DMS53 (cell line): ENCODE measurements at places on chromosomes 12 and 14.

GRCh38 chr14:22105006-22105623 lies 431.5 kb upstream of the OR4E1 start:
- DNase-seq = no peak

GRCh38 chr14:92276074-92276473 lies 46.9 kb upstream of the SLC24A4 start:
- no peak for DNase-seq

DNA sequence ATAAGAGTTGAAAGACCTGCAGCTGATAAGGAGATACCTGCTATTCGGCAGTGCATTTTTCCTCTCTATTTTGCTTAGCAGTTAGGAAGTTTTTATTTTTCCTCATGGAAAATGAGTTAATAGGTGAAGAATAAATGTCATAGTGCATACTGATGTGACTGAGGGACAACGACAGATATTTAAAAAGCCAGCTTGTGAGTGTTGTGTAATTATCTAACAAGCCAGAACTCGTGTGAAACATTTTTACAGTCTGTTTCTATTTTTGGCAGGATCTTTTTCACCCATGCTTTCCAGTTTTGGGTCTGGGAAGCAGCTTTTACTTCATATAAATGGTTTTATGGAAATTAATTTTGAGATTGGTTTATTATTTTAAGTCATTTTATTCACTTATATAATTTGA lies 2.9 kb downstream of the FBXO34 start:
- no peak for DNase-seq

DNA sequence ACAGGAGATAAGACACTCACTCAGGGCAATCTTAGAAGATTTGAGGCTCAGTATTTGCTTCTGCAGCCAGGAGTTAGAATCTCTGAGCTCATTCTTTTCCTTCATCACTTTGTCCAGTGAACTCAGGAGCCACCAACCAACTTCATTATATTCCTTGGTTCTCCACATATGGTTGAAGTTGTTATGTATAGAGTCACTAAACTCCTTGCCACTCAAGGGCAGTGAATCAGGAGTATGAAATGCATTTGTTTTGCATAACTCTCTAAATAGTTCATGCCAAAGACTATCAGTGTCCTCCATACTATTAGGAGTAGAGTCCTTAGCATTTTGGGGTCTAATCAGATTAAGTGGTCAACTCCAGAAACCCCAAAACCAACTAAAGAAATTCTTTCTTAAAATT lies 150.6 kb downstream of the CCDC59 start:
- no peak for DNase-seq

GRCh38 chr14:104924421-104925213 lies at the start of gene PLD4:
Gene PLD4 (plus strand): TSS chr14:104924879. CDS start chr14:104927141, 2,262 bp downstream.
- peak; percentile 20 for DNase-seq

DNA sequence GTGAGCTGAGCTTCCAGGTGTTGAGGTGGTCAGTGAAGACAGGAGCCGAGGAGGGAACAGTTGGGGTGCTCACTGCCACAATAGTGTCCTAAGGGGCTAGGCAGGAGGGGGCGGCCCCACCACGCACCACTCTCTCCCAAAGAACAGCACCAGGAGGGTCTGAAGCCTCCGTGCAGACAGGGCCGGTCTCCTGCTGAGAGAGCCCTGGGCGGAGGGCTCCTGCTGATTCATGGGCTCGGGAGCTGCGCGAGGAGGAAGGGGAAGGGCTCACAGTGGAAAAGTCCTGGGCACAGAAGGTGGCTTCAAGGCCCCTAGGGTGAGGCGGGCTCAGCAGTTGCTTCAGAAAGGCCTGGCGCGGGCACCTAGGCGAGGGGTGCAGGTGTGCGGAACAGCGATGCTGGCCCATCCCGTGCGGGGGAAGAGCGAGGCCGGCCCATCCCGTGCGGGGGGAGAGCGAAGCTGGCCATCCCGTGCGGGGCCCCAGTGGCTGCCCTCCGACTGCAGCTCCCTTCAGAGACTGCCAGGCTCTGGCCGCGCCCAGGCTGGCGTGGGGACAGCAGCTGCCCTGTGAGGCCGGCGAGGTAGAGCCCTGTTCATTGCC lies 176.7 kb downstream of the ADGRD1 start:
- no peak for DNase-seq

GRCh38 chr12:124747426-124748161 lies 116.1 kb downstream of the SCARB1 start:
- DNase-seq = peak; percentile 75

DNA sequence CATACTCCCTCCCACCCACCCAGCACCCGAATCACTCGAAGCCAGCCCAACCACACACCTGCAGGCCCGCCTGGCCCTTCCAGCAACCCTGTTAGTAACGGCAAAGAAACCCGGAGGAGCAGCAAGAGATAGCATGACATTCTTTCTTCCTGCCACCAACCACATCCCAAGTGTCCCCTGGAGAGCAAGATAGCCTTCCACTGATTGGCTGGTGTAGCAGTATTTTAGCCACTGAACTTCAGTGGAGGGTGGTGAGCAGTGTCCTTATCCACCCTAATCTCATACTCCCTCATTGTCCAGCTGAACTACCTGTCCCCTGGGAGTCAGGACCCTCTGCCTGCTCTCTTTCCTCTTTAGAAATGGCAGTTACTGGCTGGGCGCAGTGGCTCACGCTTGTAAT lies 769 bp upstream of the SLC39A5 start:
- no peak for DNase-seq

GRCh38 chr12:77724367-77724957 lies 106.2 kb upstream of the NAV3 start:
- peak; percentile 87 for DNase-seq

DNA sequence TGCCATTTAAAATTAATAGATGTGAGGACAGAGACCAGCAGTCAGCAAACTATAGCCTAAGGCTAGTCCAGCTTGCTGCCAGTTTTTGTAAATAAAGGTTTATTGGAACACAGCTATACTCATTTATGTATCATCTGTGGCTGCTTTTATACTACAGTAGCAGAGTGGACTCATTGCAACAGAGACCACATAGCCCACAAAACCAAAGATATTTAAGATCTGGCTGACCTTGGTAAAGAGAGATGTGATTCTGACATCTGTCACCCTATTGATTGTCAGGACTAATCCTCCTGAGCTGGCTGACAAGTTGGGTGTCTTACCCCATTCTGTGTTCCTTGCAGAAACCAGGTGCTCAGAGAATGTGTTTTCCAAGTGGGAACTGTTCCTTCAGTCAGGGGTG lies 99.9 kb downstream of the BEGAIN start:
- DNase-seq = no peak

GRCh38 chr12:6233121-6233971 lies 33.1 kb downstream of the CD9 start:
- no peak for DNase-seq
